ENCODE measurements at places on chromosomes 7 and 10. TPM values are rescaled to one million over a fixed set of nuclear protein-coding genes. Genes with fewer than 3 reads are reported as not detected.

TPK1 gene
- total RNA-seq, result 2.3 TPM

GRCh38 chr7:127848241-127848640 lies 183.0 kb downstream of the LRRC4 start:
- no peak for DNase-seq
- no peaks in the 10 kb centered on the region for H3K4me1 ChIP-seq
- no peak overlapping the region for H3K27ac ChIP-seq

DNA sequence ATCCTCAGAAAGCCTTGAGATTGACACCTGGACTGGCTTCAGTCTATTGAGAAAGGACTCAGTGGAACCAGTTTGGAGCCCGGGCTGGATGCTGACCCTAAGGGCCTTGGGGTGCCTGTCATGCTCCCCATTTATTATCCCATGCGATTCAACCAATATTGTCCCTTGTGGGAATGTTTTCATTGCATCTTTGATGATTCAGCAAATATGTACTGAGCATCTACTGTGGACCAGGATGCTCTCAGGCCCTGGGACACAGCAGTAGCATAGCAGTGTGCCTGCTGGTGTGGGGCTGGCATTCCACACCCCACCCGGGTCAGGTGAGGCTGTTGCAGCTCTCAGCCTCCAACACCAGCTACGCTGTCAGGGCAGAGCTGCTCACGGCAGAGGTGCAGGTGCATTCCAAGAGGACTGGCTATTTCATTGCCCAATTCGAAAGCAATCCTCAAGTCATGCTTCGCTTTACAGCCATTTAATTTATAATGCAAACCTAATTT lies 586.0 kb downstream of the TCERG1L start:
- no peaks in the 10 kb centered on the region for H3K36me3 ChIP-seq
- DNase-seq, result no peak
- H3K27me3 ChIP-seq, result peaks cover 36% of the 10 kb centered on the region
- H3K4me3 ChIP-seq, result no peak overlapping the region
- no peaks in the 10 kb centered on the region for H3K4me1 ChIP-seq
- H3K27ac ChIP-seq, result no peak overlapping the region

GLCCI1 gene
- total RNA-seq, result 26.6 TPM

DNA sequence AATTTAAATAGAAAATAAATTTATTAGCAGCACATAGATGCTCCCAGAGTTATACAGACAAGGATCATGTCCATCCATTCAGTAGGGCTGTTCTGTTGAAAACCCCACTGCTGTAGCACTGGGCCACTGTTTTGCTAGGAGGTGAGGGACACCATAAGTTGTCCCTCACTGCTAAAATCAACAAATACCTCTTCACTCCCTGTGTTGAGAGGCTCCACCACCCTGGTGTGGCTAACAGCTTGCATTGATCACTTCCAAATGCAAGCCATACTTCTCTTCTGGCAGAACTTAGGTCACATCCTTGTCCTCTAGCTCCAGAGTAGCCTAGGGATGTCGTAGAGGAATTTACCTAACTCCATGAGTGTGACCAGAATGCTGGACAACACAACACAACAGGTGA lies 55.4 kb downstream of the MDFIC start:
- H3K4me3 ChIP-seq, result no peak overlapping the region
- no peaks in the 10 kb centered on the region for H3K36me3 ChIP-seq
- H3K27me3 ChIP-seq, result no peaks in the 10 kb centered on the region
- no peak for DNase-seq

Data from stomach (tissue), 19 donors.